WTC11 (cell line): ENCODE measurements at places on chromosomes 11 and 22. TPM values are rescaled to one million over a fixed set of nuclear protein-coding genes. Genes with fewer than 3 reads are reported as not detected.

GRCh38 chr22:22141031-22141430 is 103.6 kb upstream of the VPREB1 start:
- DNase-seq, result no peak

DNA sequence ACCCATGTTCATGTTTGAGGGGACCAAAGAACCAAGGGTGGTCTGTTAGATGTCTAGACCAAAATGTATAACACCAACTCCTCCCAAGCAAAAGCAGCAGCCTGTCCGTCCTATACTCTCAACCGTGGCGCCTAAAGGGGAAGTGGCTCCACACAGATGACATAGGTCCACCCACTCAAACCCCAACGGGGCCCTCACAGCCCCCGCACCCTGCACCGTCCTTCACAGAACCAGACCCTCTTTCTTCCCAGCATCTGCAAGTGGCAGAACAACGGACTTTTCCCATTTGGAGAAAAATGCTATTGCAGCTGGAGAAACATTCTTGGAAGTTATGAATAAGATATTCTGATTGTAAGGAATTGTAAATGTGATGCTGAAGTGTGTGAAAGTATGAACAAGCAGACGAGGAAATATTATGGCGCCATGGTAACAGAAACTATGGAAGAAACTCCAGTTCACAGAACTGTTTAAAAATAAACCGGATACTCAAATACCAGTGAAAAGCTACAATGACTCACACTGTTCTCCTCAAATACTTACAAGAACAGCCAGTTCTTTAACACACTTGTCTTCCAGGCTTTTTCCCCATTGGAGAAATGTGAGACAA is 76.5 kb upstream of the ARFGAP3 start:
- no peak for DNase-seq

- DNase-seq, result no peak
Observed at GRCh38 chr22:35519306-35520000, 21.2 kb upstream of the RASD2 start.

DNA sequence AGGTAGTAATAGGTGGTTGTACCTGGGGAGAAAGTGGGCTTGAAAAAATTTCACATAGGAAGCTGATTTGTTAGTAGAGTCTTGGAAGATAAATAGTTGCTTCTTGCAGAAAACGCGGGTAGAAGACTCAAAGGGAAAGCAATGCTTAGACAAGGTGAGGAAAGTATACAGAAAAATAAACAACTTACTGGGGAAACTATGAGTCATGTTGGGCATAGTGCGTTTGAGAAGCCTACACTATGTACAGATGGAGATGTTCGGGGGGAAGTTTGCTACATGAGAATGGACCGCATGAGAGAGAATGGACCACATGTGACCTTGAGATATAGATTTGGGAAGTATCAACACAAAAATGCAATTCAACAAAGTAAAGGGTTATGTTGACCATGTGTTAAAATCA is 86.7 kb upstream of the DDI1 start:
- DNase-seq, result no peak

- DNase-seq, result no peak
Observed at GRCh38 chr11:61960532-61960931, 6.9 kb downstream of the FTH1 start.

- DNase-seq, result no peak
Observed at GRCh38 chr22:17797721-17798559, 23.7 kb upstream of the BID start.

GRCh38 chr11:691710-692590 is 3.1 kb downstream of the DEAF1 start:
- no peak for DNase-seq

UCP2 gene
- 54.0 to 66.8 TPM (median 64.2 TPM) in 3 replicates for total RNA-seq

NUDT8 gene
- total RNA-seq, result 7.6 to 8.3 TPM (median 7.8 TPM) in 3 replicates

FOSL1 gene
- total RNA-seq, result 16.3 to 20.5 TPM (median 17.1 TPM) in 3 replicates

BRSK2 gene
- total RNA-seq, result 22.1 to 34.5 TPM (median 26.2 TPM) in 3 replicates

HBB gene
- total RNA-seq, result 0.34 TPM in 1 of 3 replicates, not detected in the others
